NCI-H1930 (cell line): ENCODE measurements at places on chromosomes 5 and 9.

- no peak for DNase-seq
Measured at GRCh38 chr9:127684576-127684975, 22.2 kb upstream of the CFAP157 start.

DNA sequence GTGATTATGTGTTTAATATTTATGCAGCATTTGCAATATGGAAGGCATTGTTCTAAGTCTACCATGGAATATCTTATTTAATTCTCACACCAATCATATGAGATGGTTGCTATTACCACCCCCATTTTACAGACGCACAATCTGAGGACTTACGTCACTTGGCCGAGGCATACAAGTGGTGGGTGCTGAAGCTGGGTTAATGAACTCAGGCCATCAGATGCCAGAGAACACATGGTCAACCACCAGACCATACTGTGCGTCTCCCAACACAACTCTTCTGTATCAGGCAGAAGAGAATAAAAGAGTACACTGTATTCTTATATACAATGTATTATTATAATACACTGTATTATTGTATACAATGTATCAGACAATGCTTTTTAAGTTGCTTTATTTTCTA, 59.5 kb downstream of the ZNF366 start:
- DNase-seq, result no peak

DNA sequence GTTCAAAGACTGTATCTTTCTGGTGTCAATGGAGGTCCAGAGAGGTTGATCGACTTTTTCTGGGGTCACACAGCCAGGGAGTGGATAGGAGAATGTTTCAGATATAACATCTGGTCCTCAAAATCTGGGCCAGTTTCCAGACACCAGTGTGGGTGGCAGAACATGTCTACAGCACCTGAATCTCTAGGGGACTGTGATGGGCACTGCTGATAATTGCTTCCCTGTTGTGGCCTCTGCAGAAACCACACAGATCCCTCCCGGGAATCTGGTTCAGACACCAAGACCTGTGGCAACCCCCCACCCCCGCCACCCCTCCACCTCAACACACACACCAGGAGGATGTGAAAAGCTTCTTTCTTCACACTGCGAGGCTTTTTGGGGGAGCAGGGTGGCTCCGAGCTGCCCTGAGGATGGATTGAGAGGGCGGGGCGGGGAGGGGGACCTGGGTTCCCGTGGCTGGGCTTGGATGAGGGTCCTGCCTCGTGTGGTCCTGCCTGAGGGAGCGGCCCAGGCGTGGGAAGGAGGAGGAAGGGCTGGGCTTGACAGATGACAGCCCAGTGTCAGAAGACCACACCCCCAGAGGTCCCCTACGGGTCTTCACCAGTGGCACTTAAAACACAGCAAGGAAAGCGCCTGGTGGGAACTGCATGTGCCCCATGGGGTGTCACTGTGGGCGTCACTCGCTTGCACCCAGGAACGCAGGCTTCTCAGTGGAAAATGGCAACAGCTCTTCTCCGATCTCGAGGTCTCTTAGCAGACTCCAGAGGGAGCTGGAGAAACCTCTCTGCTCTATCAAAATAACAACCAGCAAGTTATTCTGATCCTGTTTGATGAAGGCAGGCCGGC, 55.2 kb downstream of the TRIP13 start:
- no peak for DNase-seq

DNA sequence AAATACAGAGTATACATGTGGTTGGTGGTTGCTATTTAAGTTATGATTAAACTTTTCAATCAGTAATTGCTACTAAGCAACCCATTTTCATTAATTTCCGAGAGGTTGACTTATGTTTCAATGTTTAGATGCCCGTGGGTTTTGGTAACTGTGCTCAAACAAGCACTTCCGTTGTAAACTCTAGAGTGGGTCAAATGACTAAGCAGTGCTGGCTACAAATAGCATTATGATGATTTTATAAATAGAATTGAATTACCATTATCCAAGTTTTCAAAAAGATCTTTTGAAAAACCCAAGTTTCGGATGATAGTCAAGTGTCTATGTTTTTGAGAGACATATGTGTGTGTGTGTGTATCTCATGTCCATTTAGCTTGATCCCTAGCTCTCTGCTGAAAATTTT, 2369.4 kb upstream of the ACO1 start:
- no peak for DNase-seq

GRCh38 chr5:17735761-17736160, 101.5 kb downstream of the TAF11L14 start:
- no peak for DNase-seq

DNA sequence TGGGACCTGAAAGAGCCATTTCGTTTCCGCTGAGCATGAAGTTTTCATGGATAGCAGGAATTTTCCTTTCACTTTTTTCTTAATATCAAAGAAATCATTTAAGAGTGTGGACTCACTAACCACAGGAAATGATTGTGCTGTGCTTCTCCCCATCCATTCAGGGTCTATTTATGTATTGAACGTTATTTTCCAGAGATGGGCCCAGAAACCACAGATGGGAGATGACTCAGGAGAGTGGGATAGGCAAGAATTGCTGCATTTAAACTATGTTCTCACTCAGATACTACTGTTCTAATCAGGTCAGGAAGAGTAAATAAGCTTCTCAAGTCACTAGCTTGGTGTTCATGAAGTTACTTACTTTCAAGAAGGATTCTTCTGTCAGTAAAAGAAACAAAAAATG, 763.8 kb downstream of the DTWD2 start:
- no peak for DNase-seq

GRCh38 chr9:92164490-92164889, 49.3 kb upstream of the SPTLC1 start:
- DNase-seq, result no peak

GRCh38 chr9:121485623-121486022, 14.0 kb downstream of the GGTA1 start:
- DNase-seq, result no peak

DNA sequence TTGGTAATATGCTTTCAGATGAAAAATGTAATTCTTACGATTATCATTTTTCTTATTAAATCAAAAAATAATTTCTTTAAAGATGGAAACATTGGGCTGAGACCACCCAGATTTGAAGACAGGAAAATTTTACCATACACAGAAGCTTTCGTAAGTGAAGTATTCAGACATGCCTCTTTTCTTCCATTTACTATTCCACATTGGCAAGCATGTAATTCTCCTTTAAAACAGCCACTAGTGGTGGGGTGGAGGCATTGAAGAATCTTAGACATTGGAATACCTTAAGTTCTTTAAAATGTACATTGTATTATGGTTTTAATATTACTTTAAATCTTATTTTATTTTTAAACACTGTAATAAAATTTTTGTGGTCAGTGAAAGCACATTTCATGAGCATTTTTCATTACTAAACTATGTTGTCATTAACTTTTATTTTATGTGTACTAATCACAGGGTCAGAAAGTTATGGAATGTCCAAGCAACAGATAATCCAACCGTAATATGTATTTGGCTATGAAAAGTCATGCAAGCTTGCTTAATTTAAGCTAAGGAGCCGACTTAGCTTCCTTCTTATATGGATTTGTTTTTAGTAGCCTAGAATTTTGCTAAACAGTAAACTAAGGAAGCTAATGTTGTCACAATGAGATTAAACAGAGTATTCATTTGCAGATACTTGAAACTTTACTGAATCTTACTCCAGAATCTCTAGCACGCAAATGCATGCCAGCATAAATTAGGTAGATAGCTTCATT, 97.4 kb upstream of the ALDH1A1 start:
- no peak for DNase-seq

- no peak for DNase-seq
Measured at GRCh38 chr9:134546246-134546731, 95.3 kb upstream of the COL5A1 start.

DNA sequence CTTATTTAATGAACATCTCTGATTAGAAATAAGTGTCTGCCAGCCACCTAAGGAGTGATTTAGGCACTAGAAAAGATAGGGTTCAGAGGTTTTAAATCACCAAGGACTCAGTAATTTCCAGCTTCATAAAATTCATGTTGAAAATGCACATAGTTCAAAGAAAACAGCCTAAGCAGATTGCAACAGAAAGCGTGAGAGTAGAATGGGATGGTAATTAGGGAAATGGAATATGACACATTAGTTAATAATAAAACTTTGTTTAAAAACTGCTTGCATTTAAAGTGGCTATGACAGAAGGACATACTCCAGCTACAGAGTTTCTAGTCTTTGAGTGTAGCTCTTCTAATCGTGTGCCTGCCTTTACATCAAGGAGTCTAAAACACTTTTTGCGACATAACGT, 490.8 kb downstream of the TLE4 start:
- DNase-seq, result no peak

- no peak for DNase-seq
Measured at GRCh38 chr5:148817606-148818005, 8.8 kb upstream of the ADRB2 start.

DNA sequence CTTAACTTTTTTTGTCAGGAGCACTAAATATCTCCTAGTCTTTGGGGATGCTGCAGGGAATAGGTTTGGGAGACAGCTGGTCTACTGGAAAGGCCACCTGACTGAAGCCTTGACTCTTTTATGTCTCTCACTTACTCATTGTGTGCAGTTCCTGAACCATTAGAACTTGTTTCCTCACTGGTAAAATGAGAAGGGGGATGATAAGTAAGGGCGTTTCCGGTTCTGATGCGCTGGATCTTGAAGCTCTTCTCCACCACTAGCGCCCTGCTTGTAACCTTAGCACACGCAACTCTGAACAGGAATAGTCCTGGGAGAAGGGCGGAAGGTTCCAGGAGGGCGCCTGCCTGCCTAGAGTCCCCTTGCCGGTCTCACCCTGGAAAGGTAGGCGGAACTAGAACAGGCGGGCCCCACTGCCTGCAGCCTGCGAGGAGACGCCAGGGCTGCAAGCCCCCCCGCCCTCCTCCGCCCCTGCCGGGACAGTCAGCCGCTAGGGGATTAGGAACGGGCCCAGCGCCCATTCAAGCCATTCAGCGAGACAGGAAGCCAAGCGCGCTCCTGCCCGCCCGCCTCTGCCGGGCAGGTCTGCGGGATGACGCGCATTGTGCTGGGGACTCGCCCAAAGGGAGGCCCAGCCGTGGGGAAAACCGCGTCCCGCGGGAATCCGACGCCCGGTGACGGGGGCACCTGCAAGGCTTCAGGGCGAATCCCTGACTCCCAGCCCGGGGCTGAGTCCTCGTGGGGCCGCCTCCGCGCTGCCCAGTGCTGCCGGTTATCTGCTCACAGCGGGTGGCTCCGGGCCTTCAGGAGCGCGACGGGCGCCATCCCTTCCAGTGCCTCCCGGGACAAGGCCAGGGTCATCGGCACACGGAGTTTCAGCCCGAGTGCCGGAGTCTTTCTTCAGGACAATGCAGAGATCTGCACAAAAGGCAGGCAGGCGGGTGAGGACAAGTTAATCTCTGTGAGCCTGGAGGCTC, 44.0 kb upstream of the XPA start:
- peak; percentile 24 for DNase-seq

- DNase-seq, result no peak
Measured at GRCh38 chr5:53642061-53642460, 81.6 kb downstream of the NDUFS4 start.

- no peak for DNase-seq
Measured at GRCh38 chr9:121725008-121725775, 73.8 kb downstream of the DAB2IP start.

DNA sequence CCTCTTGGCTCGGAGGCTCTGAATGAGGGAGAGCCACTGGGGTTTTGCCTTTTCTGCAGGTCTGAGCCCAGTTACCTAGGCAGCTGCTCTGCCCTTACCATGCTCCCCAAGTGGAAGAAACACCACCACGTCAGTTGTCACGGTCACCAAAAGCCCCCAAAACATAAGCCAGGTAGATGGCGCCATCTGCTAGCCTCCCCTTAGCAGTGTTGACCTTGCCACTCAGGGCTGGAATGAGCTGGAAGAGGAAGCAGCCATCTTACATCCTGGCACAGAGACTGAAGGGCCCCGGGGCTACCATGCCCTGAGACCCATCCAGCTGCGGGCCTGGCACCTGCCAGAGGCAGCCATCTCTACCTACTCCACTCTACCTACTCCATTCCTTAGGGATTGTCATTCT, 7.4 kb downstream of the ZER1 start:
- DNase-seq, result no peak

GRCh38 chr5:167614294-167615021, 677.0 kb upstream of the WWC1 start:
- no peak for DNase-seq

DNA sequence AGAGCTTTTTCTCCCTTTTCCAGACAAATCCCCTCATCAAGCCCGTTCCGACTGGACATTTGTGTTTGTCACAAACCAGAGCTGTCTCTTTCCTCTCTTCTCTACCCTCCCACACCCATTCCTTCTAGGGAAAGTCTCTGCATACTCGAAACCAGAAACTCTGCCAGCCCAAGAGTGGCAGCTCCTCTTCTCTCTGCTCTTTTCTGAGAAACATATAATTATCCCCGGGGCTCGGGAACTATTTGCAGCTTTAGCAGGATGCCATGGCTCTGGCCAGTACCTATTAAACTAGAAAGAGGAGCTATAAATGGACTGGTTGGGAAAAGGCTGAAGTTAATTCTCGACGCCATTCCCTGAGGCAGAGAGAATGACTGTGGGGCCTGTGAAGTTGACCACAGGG, 82.6 kb downstream of the SH3PXD2B start:
- DNase-seq, result no peak

DNA sequence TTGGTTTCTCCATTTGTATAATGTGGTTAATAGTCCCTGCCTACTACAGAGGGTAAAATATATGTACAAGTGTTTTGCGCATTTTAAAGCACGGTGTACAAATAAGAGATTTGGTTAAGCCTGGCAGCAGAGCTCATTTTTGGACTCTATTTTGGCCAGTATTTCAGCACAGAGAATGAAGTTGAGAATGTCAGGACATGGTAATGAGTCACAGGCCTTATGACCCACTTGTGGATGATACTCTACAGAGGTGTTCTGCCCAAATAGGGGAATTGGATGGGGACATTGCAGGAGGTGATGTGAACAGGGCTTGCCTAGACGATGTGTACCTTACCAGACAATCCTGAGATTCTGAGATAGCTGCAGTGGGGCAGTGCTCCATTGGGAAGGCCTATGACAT, 50.6 kb downstream of the MELK start:
- no peak for DNase-seq

DNA sequence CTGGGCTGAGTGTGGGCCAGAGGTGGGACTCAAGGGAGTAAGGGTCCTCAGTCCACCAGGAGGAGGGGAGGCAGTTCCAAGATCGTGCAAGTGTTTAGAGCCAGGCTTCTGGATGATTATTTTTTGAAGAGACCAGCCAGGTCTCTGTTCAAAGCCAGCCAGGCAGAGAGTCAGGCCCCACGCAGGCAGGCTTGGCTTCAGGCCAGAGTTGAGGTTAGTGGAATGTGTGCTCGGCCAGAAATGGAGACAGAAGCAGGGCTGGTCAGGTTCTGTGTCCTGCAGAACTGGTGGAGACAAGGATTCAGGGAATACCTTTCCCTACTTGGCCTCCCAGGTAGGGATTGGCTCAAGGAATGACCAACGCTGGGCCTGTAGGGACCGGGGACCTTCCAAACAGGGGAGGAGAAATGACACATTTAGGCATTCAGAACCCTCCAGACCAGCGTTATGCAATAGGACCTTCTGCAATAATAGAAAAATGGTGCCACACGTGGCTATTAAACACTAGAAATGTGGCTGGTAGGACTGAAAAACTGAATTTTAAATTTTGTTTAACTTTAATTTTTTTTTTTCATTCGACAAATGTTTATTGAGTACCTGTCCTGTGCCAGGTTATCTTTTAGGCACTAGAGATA, 106.2 kb downstream of the CMYA5 start:
- DNase-seq, result no peak
